ENCODE measurements at places on chromosomes 6 and 20. TPM values are rescaled to one million over a fixed set of nuclear protein-coding genes. Genes with fewer than 3 reads are reported as not detected.

GRCh38 chr20:62831854-62832211, 15.0 kb downstream of the COL9A3 start:
- peak; percentile 55 for DNase-seq
- H3K4me3 ChIP-seq: no peak overlapping the region
- no peaks in the 10 kb centered on the region for H3K27me3 ChIP-seq
- H3K27ac ChIP-seq: no peak overlapping the region
- H3K4me1 ChIP-seq: no peaks in the 10 kb centered on the region

DNA sequence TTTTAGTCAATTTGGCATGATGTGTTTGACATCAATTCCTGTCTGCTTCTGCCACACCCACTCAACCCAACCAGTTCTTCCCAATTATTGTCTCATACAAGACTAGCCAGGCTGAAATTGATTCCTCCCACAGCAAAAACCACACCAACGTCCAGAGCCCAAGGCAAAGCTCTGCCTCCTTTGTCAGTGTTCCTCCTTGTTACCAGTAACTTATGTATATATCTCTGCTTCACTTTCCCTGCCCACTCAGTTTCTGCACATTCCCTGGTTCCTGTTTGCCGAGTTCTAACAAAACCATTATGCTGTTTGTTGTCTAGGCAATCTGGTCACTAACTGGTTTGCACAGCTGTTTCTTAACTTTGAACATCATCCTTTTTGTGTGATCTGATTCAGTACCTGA, 547.9 kb upstream of the PTCHD4 start:
- DNase-seq: no peak
- no peaks in the 10 kb centered on the region for H3K4me1 ChIP-seq
- no peaks in the 10 kb centered on the region for H3K27me3 ChIP-seq
- H3K36me3 ChIP-seq: no peaks in the 10 kb centered on the region
- H3K27ac ChIP-seq: no peak overlapping the region

GRCh38 chr20:58374027-58374850, 14.8 kb upstream of the VAPB start:
- no peak for DNase-seq
- no peaks in the 10 kb centered on the region for H3K27me3 ChIP-seq
- no peak overlapping the region for H3K4me3 ChIP-seq
- no peak overlapping the region for H3K27ac ChIP-seq
- H3K36me3 ChIP-seq: no peaks in the 10 kb centered on the region

DNA sequence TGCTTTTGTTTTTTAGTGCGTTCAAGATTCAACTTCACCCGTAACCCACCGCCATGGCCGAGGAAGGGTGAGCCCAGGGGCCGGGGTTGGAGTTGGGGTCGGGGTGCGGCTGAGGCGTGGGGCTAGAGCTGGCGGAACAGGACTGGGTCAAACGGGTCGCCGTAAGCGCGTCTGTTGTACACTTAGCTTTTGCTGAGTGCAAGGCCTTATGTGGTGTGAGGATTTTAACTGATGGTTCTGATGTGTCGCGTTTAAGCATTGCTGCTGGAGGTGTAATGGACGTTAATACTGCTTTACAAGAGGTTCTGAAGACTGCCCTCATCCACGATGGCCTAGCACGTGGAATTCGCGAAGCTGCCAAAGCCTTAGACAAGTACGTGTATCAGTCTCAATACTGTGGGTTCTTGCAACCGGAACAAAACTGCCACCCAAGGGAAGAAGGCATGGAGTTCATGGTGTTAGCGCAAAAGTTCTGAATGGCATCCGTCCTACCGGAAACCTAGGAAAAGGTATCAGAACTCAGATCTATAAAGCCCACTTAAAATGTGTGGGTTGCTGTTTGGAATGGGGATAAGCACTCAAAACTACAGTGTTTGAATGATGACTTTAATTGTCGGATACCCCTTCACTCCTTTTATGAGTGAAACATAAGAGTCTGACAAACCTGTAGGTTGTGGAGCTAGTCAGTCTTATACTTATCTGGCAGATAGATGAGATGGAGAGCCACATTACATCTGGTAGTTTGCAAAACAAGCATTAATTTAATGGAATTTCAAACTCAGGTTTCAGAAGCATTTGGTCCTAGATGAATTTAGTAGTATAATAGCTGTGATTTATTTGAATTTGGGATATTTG, 574 bp downstream of the RPS12 start:
- H3K27me3 ChIP-seq: peaks cover 1% of the 10 kb centered on the region
- peak overlapping the region; percentile 39 for H3K27ac ChIP-seq
- peaks cover 7% of the 10 kb centered on the region for H3K36me3 ChIP-seq
- DNase-seq: no peak
- peak overlapping the region; percentile 37 for H3K4me3 ChIP-seq

Gene RIMS4
- 16.6 TPM for total RNA-seq
